ENCODE measurements at places on chromosomes 3 and 15. TPM values are rescaled to one million over a fixed set of nuclear protein-coding genes. Genes with fewer than 3 reads are reported as not detected.
A peak's percentile ranks its signal among the peaks of the same experiment; 100 is the strongest.

GRCh38 chr15:85607842-85608241 lies 186.9 kb downstream of the KLHL25 start:
- DNase-seq, result no peak

GRCh38 chr15:76871930-76872329 lies 33.2 kb downstream of the SCAPER start:
- DNase-seq, result no peak

DNA sequence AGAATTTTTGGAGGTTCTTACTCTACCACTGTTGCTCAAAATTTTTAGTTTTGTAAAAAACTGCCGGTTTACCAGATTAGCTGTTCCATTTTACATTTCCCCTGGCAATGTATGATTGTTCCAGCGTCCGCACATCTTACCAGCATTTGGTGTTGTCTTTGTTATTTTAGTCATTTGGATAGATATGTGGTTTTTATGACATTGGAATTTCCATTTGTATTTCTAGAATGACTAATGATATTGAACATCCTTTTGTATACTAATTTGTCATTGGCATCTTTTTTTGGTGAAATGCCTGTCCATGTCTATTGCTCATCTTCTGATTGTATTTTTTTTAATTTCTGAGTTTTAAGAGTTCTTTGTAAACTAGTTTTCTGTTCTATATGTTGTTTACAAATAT lies 28.5 kb downstream of the LRRC28 start:
- DNase-seq, result no peak

DNA sequence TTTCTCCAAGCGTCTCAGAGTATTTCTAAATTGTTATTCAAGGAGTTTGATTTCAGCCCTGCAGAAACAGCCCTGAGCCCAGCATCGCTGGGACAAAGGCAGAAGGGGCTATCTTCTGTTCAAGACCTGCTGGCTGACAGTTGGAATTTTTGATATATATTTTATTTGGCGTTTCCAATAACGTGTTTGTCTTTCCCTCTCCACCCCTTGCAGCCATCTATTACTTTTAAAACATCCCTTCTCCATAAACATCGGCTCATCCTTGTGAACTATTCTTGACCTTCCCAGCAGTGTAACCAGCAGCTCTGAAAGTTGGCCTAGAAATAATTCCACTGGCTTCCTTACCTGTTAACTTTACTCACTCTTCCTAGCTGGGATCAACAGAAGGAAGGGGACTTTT lies 5.5 kb upstream of the MEIS2 start:
- no peak for DNase-seq

GOLGA6L4 gene
- 0.48 TPM for total RNA-seq

DNA sequence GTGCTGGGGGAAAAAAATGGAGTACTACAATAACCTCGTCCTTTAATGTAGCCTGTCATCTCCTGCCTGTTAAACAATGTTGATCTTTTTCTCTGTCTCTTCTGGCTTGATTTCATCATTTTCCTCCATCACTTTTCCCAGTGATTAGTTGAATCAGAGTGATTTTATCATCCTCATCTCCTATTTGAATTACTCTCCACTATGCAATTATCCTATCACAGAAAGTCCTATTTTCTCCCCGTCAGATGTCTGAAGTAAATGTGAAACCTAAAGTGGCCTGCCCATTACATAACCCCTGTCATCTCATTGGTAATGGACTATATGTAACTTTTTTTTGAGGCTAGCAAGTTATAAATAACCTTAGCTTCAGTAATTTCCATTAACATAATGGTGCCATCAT lies 201.8 kb downstream of the CACNA2D3 start:
- DNase-seq, result no peak

DNA sequence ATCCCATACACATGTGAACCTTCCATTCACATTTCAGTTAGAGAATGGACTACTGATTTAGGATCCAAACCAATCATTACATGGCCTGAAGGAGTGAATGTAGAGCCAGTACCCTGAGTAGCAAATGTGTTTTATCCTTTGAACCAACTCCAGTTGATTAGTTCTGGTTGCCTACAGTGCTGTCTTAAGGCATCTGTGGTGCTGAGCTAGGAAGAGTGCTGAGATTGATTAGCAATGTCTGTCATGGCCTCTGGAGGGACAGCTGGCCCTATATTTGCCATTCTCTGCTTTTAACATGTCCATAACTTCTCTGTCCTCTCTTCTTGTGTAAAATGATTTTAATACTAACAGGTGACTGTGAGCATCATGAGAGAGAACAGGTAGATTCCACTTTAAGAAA lies 11.1 kb downstream of the LRTM1 start:
- no peak for DNase-seq

PEX5L gene
- not detected for total RNA-seq

GRCh38 chr3:169002689-169003088 lies 660.8 kb downstream of the MECOM start:
- DNase-seq, result no peak

DNA sequence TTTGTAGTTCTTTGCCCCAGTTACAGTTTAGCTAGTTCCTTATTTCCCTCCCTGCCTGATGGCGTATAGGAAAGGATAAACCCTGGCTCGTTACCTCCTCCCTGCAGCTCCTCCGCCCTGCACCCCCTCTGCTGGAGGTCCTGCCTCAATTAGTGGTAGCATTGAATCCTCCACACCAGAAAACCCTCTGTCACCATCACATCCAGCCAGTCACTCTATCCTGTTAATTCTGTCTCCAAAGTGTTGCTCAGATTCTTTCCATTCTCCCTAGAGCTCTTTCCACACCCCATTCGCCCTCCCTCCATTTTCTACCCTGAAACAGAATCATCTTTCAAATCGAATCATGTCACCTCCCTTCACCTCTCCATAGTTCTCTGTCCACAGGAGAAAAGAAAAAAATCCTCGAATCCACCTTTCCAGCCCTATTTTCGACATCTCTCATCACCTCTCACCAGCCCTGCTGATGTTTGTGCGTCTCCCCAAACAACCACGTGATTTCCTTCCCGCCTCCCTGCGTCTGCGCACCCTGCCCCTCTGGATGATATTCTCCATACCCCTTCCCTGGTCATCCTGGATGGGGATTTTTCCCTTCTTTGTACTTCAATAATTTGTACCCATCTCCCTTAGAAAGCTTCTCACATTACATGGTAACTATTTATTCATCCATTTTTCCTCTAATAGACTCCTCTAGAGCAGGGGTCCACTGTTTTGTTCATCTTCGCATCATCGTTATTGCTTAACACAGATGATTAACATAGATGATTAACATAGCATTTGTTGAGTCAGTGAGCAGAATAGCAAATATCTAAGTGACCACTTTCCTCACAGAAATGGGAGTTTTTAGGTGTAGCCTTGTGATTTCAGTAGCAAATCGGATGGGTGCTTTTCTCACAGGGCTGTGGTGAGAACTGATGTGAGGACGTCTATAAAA lies 37.1 kb downstream of the MAP3K13 start:
- DNase-seq, result no peak

DNA sequence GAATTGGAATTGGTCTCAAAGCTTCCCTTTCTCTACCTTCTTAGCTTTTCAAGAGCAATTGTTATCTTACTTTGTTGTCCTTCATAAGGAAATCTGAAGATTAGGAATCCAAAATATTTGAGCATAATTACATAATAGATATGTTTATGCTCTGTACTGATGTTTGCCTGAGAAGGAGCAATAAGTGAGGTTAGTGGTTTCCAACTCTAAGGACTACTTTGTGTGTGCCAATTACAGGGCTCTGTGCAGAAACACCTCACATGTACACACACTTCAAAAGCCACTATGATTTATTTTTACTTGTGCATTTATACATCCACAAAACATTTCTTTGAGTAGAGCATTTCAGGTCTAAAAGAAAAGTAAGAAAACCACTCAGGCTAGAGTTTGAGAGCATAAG lies 49.9 kb downstream of the MME start:
- no peak for DNase-seq

GRCh38 chr3:149239357-149239936 lies 17.8 kb upstream of the CP start:
- no peak for DNase-seq

GRCh38 chr3:47404431-47404876 lies 23.6 kb downstream of the PTPN23 start:
- DNase-seq, result no peak

ACTL6A gene
- 94.7 TPM for total RNA-seq

DNA sequence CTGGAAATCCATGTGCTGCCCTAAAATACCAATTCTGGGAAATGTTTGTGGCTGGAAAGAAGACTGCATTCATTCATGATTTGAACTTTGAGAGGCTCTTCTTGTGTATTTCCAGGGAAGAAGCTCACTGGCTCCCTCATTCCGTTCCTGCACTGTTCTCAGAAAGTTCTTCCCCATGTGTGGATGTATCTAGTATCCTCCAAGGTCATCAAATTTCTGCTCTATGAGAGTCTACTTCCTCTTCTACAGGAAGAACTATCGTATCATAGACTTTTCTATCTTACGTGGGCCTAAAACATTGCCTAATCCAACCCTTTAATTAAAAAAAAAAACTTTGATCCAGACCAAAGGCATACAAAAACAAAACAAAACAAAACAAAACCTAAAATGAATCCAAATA lies 2.9 kb downstream of the CCR3 start:
- DNase-seq, result no peak

GRCh38 chr3:12799525-12800440 lies 3.3 kb downstream of the CAND2 start:
- no peak for DNase-seq

GRCh38 chr15:78429477-78429876 lies 8.5 kb upstream of the IREB2 start:
- no peak for DNase-seq

DNA sequence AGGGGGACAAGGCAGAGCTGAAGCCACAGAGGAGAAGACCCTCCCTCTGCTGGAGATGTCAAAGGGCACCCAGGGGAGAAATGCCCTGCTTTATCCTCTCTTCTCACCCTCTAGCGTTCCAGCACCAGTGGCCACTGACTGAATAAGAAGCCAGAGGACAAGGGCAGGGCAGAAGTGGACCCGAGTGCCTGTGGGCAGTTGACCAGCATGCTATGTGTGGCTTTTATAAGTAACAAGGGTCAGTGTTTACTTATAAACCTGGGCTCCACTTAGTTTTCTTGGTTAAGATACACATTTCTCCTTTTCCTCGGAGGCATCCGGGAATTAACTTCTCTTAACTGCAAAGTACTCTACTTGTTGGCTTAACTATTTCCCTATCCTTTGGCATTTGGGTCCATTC lies 13.3 kb upstream of the HDAC11 start:
- DNase-seq, result no peak

- peak; percentile 20 for DNase-seq
Observed at GRCh38 chr3:156171281-156172267, 51.2 kb downstream of the KCNAB1 start.

Data from HT-29 (cell line).